Activated effector memory CD4-positive, alpha-beta T cell treated with anti-CD3 and anti-CD28 coated beads, Interleukin-2, amount 50 U/mL, for 16 hours (primary cell): ENCODE measurements at places on chromosomes 1 and 21.

- DNase-seq = peak; percentile 95
These were observed 59.1 kb downstream of the ITPKB start for GRCh38 chr1:226679853-226680516.

- DNase-seq = no peak
These were observed 16.8 kb downstream of the CR2 start for GRCh38 chr1:207470927-207471326.

DNA sequence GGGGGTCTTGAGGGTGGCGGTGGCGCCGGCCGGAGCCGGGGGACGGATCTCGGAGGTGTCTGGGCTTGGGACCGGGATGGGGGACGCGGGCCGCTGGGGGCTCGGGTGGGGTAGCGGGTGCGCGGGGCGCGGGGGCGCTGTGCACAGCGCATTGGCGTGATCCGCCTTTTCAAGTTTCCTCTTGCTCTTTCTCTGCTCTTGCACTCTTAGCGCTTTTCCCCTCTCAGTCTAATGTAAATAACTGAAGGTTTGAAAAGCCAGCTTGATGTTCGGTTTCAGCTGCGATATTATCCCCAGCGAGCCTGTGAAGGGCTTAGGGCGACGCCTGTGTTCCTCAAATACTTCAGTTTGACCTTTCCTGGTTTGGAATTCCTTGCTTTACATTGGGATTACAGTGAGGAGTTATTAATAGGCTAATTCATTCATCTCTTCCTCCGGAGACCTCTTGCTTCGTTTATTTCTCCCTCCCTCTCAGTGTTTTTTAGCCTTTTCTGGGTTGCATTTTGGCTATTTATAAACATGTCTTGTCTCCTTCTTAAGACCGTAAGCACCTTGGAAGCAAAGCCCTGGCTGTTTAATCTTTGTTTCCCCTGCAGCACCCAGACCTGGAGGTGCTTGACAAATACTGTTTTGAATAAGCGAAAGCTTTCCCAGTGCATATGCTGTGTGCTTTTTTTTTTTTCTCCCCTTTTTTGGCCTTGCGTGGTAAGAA, 693 bp downstream of the RAB4A start:
- peak; percentile 79 for DNase-seq

DNA sequence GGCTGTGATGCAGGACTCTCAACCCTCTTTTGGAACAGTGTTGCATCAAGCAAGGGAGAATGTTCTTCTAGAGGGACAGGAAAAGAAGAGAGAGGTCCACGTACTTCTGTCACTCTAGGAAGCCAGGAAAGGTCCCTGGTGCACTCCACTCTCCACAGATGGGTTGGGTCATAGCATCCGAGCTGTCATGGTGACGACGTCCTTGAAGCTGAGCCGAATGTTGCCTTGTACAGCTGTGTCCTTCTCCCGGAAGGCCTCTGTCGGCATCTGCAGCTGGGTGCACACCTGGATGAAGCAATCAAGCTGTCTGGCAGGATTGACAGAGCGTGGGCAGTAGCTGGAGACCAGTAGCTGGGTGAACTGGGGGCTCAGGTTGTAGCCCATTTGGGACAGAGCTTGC, 12.5 kb downstream of the MDM4 start:
- DNase-seq = no peak

- no peak for DNase-seq
These were observed 7.6 kb downstream of the OLIG2 start for GRCh38 chr21:33033094-33033951.

- DNase-seq = no peak
These were observed 12.7 kb downstream of the FCRL5 start for GRCh38 chr1:157539568-157539967.

- no peak for DNase-seq
These were observed 38.6 kb downstream of the C1orf87 start for GRCh38 chr1:60034999-60035398.

DNA sequence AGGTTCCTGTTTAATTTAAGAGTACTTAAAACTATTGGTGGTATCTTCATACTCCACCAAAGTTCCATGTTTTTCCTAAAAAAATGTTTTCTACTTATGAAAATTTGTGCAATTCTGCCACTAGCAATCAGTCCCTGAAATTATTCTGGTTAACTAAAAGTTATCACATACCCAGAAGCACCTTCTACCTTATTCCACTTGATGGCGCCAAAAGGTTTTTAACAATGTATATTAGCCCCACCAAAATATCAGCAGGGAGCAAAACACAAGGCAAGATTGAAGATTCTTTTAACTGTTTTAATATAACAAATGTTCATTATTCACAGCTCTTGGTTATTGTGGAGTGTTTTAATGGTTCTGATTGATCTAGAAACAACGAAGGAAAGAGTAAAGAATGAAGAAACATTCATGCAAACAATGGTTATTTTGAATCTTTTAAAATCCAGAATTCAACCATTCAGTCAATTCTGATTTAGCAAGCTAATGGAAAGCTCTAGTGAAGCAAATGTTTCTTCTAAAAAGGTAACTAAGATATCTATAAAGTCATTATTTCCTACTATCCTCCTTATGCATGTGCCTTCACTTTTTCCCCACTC, 67.2 kb downstream of the TTLL7 start:
- DNase-seq = no peak

DNA sequence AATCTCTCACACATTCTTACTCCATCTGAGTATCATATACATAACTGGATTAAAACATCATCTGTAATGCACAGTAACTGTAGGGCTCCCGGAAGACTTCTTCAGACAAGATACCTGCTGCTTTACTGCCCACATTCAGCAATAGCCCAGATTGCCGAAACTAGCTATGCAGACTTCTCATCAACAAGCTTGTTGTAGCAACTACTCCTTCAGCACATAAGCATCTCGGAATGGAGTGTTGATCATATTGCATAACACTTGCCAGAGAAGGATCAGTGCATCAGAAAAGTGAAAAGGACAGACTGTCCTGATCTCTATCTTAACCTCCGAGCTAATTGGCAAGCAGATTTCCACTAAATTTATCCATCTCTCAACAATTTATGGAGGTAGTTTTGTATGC, 354.6 kb upstream of the C1orf87 start:
- DNase-seq = no peak

- no peak for DNase-seq
These were observed 48.2 kb downstream of the CYP2J2 start for GRCh38 chr1:59878370-59878769.

- DNase-seq = no peak
These were observed 127.2 kb downstream of the ZSCAN20 start for GRCh38 chr1:33599516-33600115.

- DNase-seq = no peak
These were observed 26.9 kb upstream of the ECE1 start for GRCh38 chr1:21317035-21317689.

GRCh38 chr1:86933562-86934377, 19.3 kb downstream of the HS2ST1 start:
- no peak for DNase-seq

- DNase-seq = no peak
These were observed 281.1 kb downstream of the TTLL7 start for GRCh38 chr1:83717785-83718184.

DNA sequence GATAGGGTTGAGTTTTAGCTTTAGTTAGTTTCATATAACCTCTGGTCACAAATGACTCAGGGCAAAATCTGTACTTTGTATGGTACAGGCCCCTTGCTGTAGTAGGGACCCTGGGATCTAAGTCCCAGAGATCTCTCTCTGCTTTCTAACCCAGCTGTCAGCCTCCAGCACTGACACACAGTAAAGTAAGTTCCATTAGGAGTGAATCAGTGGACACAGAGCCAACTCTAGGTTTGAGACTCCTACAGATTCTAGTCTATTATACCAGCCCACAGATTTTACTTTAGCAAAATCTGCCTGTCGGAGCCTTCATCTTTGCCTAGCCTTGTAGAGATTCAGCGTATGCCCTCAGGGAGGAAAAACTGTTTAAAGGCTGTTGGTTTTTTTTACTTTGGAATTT, 52.5 kb downstream of the ANGPTL1 start:
- DNase-seq = no peak

DNA sequence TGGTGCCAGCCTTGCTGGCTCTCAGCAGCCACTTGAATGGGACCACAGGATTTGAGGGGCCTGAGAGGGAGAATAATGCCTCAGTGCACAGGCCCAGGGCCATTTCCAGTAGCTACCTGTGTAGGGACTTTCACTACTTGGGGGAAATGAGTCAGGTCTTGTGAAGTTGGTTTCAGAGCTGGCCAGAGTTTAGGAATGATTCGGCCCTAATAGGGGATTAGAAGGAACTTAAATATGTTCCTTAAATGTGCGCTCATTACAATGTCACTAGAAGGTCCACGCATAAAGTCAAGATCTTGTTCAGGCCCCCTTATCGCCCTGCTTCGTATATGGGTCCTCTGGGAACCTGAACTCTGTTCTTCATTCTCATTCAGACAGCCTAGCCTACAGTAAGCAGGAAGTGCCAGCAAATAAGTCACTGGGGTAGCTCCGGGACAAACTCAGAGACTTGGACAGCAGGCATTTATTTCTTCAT, 5.6 kb upstream of the AKR1A1 start:
- DNase-seq = no peak

DNA sequence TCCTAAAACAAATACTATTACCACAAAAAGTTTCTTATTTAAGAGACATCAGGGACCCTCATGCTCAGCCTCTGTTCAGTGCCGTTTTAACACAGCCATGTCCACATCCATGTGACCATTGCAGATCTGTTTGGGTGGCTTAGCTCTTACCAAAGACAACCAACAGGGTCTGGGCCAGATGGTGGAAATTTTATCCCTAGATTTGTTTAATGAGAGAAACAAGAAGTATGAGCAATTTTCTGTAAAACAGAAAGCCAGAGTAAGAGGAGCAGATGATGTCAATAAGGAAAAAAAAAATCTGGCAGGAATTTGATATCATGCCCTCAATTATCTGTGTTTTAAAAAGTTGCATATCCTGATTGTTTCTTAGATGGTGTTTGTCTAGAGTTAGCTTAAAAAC, 299.9 kb downstream of the TM2D1 start:
- DNase-seq = no peak

DNA sequence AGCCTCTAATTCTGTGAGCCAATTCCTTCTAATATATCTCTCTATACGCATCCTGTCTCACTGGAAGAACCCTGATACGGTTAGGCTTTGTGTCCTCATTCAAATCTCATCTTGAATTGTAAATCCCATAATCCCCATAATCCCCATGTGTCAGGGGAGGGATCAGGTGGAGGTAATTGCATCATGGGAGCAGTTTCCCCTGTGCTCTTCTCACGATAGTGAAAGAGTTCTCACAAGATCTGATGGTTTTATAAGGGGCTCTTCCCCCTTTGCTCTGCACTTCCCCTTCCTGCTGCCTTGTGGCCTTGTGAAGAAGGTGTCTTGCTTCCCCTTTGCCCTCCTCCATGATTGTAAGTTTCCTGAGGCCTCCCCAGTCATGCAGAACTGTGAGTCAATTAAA, 116.1 kb downstream of the MRPS6 start:
- no peak for DNase-seq

DNA sequence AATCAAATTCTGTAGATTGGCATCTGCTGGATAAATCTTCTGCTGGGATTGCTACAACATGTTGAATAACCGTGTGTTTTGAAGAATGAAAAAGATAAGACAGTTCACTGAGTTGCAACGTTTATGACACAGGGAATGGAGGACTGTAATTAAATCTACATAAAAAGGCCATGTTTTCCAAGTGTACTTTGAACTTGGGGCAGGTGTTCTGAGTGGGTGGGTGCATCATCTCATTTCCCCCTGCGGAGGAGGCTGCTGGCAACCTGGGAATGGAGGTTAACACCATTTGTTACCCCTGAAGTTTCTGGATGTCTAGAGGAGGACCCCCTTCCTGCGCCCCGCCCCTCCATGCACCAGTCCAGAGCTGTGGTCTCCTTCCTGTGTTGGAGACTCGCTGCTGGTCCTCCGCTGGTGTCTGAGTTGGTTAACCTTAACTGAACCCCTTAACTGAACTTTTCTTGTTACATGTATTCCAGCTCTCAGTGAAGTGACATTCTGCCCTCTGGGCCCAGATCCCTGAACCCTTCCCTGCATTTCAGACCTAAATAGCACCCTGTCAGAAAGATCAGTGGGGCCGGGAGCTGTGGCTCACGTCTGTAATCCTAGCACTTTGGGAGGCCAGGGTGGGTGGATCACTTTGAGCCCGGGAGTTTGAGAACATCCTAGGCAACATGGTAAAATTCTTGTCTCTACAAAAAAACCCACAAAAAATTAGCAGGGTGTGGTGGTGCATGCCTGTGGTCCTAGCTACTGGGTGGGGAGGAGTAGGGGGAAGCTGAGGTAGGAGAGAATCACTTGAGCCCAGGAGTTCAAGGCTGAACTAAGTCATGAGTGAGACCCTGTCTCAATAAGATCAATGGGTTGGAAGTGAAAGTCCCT, 31.8 kb downstream of the UCK2 start:
- no peak for DNase-seq

- DNase-seq = no peak
These were observed 15.7 kb upstream of the CPT2 start for GRCh38 chr1:53180951-53181350.

DNA sequence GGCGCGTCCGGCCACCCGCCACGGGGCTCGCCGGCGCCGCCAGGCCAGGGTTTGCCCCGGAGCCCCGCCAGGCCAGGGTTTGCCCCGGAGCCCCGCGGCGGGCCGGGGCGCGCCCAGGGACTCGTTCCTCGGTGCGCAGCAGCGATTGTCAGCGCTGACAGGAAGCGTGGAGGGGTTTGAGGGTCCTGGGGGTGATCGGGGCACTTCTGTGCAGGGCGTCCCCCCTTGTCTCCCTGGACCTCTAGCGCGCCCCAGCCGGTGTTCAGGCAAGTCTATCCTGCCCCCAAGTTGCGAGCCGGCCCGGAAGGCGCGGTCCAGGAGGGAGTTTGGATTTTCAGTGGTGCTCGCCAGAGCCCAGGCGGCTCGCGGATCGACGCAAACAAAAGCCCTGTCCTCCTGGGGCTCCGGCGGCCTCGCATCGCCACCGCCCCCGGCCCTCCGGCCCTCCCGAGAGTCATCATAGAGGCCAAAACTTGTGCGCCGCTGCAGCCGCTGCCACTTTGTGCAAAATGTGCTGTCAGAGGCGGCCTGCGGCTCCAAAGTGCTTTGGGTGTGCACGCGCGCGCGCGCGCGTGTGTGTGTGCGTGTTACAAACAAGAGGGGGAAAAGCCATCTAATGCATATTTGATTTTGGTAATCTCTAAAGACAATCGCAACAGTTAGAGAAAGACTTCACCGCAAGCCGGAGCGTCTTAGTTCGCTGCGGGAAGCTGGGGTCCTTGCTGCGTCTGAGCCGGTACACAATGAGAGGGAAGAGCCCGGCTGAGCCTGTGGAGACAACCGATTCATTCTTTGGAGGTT, 1.0 kb downstream of the ROR1 start:
- no peak for DNase-seq

GRCh38 chr1:66893712-66894111, 30.9 kb downstream of the DNAI4 start:
- DNase-seq = no peak

- DNase-seq = no peak
These were observed 163.0 kb downstream of the ROR1 start for GRCh38 chr1:63936801-63937200.

- peak; percentile 81 for DNase-seq
These were observed 26.5 kb upstream of the PLA2G2C start for GRCh38 chr1:20212685-20213331.

- DNase-seq = peak; percentile 89
These were observed 2.6 kb upstream of the CREG1 start for GRCh38 chr1:167555971-167556714.

GRCh38 chr1:221286399-221286798, 407.2 kb downstream of the HLX start:
- no peak for DNase-seq
